ENCODE measurements at places on chromosomes 2 and 18.

- no peak for DNase-seq
These were observed 20.6 kb downstream of the MBD2 start for GRCh38 chr18:54203914-54204313.

GRCh38 chr2:115115135-115115534 is 672.7 kb downstream of the DPP10 start:
- DNase-seq, result no peak

GRCh38 chr2:19876751-19877150 is 25.0 kb downstream of the TTC32 start:
- DNase-seq, result no peak

DNA sequence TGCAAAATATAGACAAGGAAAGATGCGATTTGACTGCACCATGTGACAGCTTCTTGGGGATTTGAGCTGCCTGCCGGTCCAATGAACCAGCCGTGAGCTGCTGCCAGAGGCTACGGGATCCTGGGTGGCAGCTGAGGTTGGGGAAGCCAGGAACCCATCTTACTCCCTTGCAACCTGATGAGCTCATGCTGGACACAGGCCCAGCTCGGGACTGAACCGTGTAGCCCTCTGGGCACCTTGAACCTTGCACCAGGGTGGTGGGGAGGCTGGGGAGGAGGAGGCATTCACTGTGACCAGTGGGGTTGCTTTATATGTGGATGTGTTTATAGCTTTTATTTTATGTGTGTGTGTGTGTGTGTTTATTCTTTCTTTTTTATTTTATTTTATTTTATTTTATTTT is 9.1 kb downstream of the ALPI start:
- no peak for DNase-seq

GRCh38 chr2:242017086-242017485 is 147.6 kb downstream of the RTP5 start:
- DNase-seq, result no peak

Measured in SHP77 (cell line).